Activated naive CD8-positive, alpha-beta T cell treated with anti-CD3 and anti-CD28 coated beads for 36 hours (primary cell): ENCODE measurements at places on chromosomes 12 and 14. TPM values are rescaled to one million over a fixed set of nuclear protein-coding genes. Genes with fewer than 3 reads are reported as not detected.

ASCL1 gene
- total RNA-seq, result not detected

DNA sequence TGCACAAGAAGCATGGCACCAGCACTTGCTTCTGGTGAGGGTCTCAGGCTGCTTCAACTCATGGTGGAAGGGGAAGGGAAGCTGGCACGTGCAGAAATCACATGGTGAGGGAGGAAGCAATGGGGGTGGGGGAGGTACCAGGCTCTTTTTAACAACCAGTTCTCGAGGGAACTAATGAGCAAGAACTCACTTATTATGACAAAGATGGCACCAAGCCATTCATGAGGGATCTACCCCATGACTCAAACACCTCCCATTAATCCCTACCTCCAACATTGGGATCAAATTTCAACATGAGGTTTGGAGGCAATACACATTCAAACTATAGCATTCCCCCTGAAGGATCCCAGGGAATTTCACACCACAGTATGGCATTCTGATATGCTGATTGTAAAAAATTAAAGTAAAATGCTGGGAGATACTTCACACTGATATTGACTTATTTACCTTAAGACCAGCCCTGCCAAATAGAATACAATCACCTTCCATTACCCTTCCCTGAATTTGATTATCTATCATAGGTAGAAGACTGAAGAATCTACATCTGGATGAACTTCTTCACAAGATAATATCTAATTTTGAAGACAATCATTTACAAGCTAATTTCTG, 201.7 kb upstream of the PLXNC1 start:
- DNase-seq, result no peak

GRCh38 chr12:125161712-125162022, 96.4 kb downstream of the AACS start:
- DNase-seq, result no peak

RD3L gene
- not detected for total RNA-seq

DNA sequence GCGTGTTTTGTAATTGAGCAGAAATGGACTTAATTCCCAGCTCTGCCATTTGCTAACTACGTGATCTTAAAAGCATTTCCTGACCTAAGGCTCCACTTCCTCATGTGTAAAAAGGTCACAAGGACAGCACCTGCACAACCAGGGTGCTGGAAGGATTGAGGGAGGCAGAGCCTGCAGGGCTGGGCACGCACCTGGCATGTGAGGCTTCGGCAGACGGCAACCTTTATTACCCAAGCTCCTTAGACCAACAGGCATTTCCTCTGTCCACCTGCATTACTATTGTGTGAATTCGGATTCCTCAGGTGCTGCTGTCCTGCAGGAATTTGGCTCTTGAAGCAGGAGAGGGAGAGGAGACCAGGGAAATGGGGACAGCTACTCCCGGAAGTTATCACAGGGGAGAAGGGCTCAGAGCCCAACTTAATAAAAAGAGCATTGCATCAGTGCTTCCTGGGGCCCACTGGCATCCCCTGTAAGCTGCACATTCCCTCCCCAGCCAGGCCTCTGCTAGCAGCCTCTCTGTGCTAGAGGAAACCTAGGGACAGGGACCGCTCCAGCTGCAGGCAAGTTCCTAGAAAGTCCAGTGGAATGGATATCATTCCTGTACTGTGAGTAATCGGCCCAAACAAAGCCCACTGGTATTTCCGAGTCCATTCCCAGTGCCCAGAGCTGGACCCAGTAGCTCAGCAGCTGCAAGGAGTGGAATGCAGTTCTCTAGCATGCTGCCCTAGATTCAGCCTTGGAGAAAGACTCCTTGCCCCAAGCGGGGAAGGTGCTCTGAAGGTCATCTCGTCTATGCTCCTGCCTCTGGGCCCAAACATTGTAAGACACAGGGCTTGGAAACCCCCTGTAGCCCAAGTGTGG, 157.1 kb upstream of the CCND2 start:
- DNase-seq, result no peak

GRCh38 chr12:64621257-64621942, 11.1 kb downstream of the RASSF3 start:
- DNase-seq, result no peak

DLGAP5 gene
- total RNA-seq, result 69.2 TPM

DNA sequence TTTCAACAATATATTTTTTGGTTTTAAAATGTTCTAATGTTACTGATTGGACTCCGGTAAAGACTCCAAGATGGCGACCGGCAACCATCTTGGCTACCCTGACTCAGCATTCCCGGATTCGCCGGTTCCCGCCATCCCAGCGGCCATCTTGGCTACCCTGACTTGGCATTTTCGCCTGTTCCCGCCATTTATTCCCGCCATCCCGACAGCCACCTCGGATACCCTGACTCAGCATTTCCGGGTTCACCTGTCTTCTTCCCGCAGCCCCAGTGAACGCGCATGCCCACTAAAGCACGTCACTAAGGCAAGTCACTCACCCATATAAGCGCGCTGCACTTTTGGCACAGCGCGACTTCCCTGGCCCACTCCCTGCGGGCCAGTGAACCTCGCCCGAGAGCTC, 9.0 kb upstream of the LRFN5 start:
- no peak for DNase-seq

GRCh38 chr14:91387169-91387835, 30.3 kb downstream of the CCDC88C start:
- no peak for DNase-seq

BBOF1 gene
- total RNA-seq, result 1.6 TPM

GRCh38 chr12:97921979-97922722, 459.5 kb downstream of the RMST start:
- DNase-seq, result no peak

DNA sequence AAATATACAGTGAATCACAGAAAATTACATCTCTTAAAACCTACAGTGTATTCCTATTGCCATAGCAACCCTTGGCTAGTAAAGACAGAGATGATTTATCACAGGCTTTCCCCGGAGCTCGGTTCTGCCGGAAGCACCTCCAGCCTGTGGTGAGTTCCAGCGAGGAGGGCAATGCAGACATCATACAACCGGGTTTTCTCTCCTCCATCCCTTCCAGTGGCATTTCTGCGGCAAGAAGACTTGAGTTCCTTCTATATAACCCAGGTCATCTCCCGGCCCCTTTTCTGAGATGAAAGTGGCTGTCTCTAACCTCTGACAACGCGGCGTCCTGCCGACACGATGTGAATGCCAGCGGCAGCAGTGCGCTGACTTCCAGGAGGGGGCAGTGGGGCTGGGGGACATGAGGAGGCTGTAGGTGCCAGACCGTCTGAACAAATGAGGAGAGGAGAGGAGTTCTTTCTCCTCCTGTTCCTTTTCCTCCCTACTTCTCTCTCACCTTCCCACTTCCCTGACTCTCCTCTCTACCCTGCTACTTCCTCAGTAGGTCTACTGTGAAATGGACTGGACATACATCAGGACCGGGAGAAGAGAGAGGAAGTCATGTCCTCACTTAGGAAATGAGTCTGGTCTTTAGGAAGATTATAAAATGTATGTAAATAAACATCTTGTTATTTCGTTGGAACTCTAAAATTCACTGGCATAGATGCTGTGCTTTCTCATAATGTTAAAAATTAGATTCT, 68.6 kb upstream of the MAX start:
- DNase-seq, result peak; percentile 61

- no peak for DNase-seq
Measured at GRCh38 chr12:32322354-32322753, 77.0 kb upstream of the FGD4 start.

ART4 gene
- not detected for total RNA-seq

GRCh38 chr12:77575376-77575919, 255.2 kb upstream of the NAV3 start:
- DNase-seq, result no peak

KCNC2 gene
- total RNA-seq, result not detected

VSIG10 gene
- 5.9 TPM for total RNA-seq

RNASE7 gene
- total RNA-seq, result not detected

DNA sequence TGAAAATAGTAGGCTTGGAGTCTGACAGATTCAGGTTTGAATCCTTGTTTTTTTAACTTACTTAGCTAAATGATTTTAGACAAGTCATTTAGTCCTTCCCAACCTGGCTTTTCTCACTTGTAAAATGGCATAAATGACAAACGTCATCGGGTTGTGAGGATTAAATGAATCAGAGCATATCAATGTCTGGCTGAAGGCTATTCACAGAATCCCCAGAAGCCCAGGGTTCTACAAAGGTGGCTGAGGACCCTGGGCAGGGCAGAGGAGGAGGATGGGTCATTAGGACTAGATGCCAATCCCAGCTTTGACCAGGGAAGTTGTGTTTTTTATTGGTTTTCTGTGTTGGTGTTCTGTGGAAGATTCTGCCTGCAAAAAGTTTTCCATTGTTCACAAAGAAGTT, 7.6 kb upstream of the PTPRB start:
- DNase-seq, result no peak

- DNase-seq, result peak; percentile 55
Measured at GRCh38 chr12:54658306-54659264, 10.4 kb upstream of the DCD start.

SLC11A2 gene
- 24.5 TPM for total RNA-seq

RFX4 gene
- total RNA-seq, result not detected

THTPA gene
- 9.4 TPM for total RNA-seq

GRCh38 chr12:115835445-115835844, 442.0 kb downstream of the MED13L start:
- no peak for DNase-seq

- DNase-seq, result no peak
Measured at GRCh38 chr14:94364964-94365363, 23.4 kb downstream of the SERPINA1 start.

- no peak for DNase-seq
Measured at GRCh38 chr14:39967885-39968284, 535.7 kb upstream of the FBXO33 start.
